ENCODE measurements at places on chromosomes 12 and 14.

- no peak for DNase-seq
These were observed 21.6 kb downstream of the BTG1 start for GRCh38 chr12:92123780-92124688.

- DNase-seq, result no peak
These were observed 96.3 kb downstream of the SLC15A4 start for GRCh38 chr12:128727461-128727860.

DNA sequence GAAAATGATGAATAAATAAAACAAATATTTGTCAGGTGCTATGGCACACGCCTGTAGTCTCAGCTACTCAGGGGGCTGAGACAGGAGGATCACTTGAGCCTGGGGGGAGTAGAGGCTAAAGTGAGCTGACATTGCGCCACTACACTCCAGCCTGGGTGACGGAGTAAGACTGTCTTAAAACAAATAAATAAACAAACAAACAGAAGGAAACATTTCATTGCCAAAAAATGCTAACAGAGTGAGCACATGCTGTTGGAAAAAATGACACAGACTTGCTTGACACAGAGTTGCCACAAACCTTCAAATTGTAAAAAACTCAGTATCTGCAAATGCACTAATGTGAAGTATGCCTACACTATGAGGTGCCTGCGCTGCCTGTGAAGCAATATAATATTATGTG, 50.8 kb upstream of the AP4S1 start:
- no peak for DNase-seq

DNA sequence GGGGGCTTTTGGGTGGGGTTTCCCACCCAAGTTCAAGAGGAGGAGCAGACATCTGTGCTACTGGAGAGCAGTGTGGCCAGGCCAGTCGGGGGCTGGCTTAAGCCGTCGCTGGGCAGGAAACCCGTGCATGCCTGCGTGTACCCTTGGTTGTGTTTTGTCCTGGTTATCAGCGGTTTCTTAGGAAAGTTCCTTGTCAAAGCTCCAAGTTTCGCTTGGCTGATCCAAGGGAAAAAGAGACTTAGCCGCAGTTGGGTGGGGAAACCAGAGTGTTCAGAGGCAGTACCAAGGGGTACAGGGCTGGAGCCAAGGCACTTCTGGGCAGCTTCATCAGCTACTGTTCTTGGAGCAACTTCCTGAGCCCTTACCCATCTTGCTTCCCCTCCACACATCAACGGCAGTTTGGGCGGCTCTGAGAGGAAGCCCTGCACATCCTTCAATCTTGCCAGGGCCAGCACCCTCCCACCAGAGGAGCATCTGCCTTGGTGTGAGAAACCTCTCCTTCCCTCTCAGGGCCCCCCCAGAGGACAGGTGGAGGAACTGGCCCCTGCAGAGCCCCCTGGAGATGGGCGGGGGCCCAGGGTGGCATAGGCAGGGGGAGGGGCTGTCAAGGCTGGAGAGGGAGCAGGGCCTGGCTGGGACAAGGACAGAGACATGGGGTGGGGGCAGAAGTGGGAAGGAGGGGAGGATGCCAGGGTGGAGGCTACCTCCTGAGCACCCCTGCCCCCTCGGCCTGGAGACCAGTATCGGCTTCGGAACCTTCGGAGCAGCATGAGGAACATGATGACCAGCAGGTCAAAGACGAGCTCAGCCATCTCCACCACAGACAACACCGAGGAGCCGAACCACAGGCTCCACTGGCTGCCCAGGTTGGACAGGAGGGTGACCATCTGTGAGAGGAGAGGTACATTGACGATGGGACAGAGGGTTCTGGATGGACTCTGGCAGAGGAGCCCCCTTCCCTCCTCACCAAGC, 5.8 kb upstream of the TNFRSF1A start:
- DNase-seq, result no peak

DNA sequence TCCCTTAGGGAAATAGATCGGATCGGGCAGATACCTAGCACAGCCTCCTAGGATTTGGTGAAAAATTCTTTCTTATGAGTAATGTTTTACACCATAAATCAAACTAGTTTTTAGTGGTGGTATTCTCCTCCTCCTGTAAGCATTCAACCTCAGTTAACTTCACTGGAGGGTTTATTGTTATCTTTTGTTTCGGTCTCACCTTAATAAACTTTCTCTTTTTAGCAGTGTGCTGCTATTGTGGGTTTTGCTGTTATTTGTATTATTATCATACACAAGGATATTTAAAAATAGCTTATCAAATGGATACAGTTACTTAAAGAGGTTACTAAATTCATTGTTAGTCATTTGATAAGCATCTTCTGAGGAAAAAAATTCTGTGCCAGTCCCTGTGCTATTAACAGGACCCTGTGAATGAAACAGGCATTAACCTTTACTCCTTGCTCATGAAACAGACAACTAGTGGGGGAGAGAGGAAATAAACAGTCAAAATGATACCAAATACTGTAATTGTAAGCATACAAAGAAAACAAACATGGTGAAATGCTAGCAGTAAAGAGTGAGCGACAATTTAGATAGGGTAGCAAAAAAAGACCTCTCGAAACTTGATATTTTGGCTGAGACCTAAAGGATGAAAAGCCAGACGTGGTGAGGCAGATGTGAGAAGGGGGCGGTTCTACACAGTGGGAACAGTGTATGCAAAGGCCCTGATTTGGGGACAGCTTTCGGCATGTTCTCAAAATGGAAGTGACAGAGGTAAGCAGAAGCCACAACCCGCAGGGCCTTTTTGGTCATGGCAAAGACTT, 178.7 kb upstream of the SOX5 start:
- no peak for DNase-seq

- DNase-seq, result no peak
These were observed 92.2 kb downstream of the FLRT2 start for GRCh38 chr14:85622106-85622505.

GRCh38 chr12:14213542-14213941, 151.9 kb upstream of the ATF7IP start:
- DNase-seq, result no peak

GRCh38 chr12:113263431-113263963, 42.2 kb downstream of the TPCN1 start:
- DNase-seq, result no peak

DNA sequence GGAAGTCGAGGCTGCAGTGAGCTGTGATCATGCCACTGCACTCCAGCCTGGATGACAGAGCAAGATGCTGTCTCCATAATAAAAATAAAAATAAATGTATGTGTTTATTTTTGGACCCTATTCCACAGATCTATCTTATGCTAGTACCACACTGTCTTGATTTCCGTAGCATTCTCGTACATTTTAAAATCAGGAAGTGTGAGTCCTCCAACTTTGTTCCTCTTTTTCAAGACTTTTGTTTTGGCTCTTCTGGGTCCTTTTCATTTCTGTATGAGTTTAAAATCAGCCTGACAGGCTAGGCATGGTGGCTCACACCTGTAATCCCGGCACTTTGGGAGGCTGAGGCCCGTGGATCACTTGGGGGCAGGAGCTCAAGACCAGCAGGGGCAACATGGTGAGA, 25.8 kb downstream of the DAO start:
- no peak for DNase-seq

Measured in stimulated activated CD4-positive, alpha-beta T cell treated with anti-CD3 and anti-CD28 coated beads, Interleukin-1b, Interleukin-23, amount 100 ng/mL, for 4 hours (primary cell).